Activated CD8-positive, alpha-beta T cell treated with anti-CD3 and anti-CD28 coated beads for 36 hours (primary cell): ENCODE measurements at places on chromosomes 7 and 10. TPM values are rescaled to one million over a fixed set of nuclear protein-coding genes. Genes with fewer than 3 reads are reported as not detected.

The PIP gene
- not detected for total RNA-seq

The FOXI2 gene
- total RNA-seq, result not detected

GRCh38 chr7:94177441-94177840, 173.3 kb upstream of the BET1 start:
- H3K27me3 ChIP-seq, result peaks cover 14% of the 10 kb centered on the region
- H3K4me3 ChIP-seq, result no peak overlapping the region
- H3K27ac ChIP-seq, result no peak overlapping the region
- DNase-seq, result no peak

DNA sequence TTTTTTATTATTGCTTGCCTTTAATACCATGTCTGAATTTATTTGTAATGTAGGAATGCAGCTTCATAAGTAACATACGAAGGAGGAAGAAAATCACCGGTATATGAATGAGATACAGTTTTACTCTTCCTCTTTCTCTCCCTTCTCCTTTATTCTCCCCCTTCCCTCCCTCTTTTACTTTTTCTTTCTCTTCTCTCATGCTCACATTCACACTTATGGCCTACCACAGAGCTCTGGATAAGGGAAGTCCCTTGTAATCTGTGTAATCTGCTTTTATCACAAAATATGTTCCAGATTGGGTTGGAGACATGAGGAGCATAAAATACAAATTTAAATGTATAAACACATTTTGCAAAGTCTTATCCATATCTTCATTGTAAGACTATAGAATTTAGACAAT, 59.4 kb downstream of the MDFIC start:
- peaks cover 39% of the 10 kb centered on the region for H3K4me1 ChIP-seq
- no peak overlapping the region for H3K4me3 ChIP-seq
- H3K27me3 ChIP-seq, result no peaks in the 10 kb centered on the region
- no peak for DNase-seq
- no peak overlapping the region for H3K27ac ChIP-seq
- H3K36me3 ChIP-seq, result peaks cover 42% of the 10 kb centered on the region

- no peak for DNase-seq
- no peak overlapping the region for H3K27ac ChIP-seq
- no peaks in the 10 kb centered on the region for H3K36me3 ChIP-seq
- H3K4me1 ChIP-seq, result no peaks in the 10 kb centered on the region
These were observed 288.0 kb downstream of the FGFR2 start for GRCh38 chr10:121310151-121310711.

DNA sequence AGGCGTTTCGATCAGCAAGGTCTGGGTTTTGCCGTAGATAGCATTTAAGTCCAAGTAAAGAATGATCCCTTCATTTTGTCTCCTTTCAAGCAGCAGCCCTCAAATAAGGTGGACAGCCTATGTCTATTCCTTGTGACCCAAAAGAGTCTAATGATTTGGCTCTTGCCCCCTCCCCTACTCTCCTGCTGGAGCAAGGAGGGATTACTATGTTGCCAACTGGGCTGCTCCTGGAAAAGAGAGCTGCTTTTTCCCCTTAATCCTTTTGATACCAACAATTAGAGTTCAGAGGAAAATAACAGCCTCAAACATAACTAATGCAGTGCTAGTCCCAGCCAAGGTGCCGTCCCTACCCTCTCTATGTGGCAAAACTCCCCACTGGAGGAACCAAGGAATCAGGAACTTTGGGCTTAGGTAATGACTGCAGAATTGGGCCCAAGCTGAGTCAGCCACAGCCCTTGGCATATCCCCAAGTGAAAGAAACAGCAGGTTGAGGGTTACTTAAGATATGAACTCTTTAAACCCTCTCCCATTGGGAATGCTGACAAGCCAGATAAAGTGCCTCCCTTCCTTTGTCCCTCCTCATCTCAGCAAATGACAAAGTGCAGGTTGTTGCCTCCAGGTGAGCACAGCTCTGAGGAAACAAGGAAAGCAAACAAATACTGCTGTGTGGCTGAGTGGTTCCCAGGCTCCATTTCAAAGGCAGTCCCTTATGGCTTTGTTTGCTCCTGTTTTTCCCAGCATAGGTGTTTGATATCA, 643.7 kb downstream of the INHBA start:
- no peaks in the 10 kb centered on the region for H3K4me1 ChIP-seq
- H3K27ac ChIP-seq, result no peak overlapping the region
- no peak for DNase-seq

The PKD1L1 gene
- 0.20 TPM for total RNA-seq

The PRSS37 gene
- not detected for total RNA-seq

DNA sequence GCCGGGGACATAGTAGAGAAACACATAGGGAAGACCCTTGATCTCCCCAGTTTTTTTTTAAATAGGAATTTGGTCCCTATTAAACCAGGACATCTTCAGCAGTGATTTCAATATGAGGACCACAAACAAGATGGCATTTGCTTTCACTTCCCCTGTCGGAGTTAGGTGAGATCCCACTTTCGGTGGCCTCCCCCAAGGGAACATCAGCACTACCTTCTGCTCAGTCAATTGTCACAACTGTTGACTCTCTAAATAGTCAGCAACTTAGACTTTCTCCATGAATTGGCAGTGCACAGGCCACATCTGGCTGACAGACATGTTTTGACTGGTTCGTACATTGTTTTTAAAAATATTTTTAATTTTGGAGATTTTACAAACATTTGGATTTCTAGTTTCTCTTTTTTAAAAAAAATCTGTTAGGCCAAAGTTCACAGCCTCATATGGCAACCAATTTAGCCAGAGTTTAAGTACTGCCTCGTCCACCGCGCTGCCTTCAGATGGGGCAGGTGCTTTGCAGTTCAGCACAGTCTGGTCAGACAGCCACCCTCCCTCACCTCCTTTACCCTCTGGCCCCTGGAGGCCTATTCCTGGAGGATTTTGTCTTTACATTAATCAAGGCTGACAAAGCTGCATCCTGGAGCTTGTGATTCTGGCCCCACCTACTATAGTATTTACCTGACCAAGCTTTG, 139.2 kb upstream of the PRR15 start:
- no peak overlapping the region for H3K27ac ChIP-seq
- DNase-seq, result no peak
- H3K4me3 ChIP-seq, result no peak overlapping the region
- no peaks in the 10 kb centered on the region for H3K36me3 ChIP-seq

- no peak overlapping the region for H3K27ac ChIP-seq
- DNase-seq, result no peak
- H3K4me1 ChIP-seq, result no peaks in the 10 kb centered on the region
- H3K36me3 ChIP-seq, result no peaks in the 10 kb centered on the region
- no peaks in the 10 kb centered on the region for H3K27me3 ChIP-seq
These were observed 21.6 kb upstream of the RNF148 start for GRCh38 chr7:122724366-122724765.

DNA sequence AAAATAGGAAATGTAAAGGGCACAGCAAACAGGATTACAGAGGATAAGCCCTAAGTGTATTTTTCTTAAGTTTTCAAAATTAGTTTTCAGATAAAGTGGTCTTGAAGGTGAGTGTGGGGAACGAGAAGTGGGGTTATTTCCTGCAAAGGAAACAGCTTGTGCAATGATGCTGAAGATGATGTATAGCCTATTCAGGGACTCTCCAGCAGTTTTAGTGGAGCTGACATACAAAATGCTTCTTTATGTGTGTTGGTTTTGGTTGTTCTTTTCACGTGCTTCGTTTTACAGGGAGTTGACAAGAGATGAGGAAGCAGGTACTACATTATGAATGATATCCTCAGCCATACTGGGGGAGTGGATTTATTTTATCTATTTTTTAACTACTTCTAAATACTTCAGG, 20.5 kb downstream of the CASD1 start:
- no peaks in the 10 kb centered on the region for H3K27me3 ChIP-seq
- no peaks in the 10 kb centered on the region for H3K4me1 ChIP-seq
- H3K4me3 ChIP-seq, result no peak overlapping the region
- H3K36me3 ChIP-seq, result peaks cover 17% of the 10 kb centered on the region
- no peak overlapping the region for H3K27ac ChIP-seq

DNA sequence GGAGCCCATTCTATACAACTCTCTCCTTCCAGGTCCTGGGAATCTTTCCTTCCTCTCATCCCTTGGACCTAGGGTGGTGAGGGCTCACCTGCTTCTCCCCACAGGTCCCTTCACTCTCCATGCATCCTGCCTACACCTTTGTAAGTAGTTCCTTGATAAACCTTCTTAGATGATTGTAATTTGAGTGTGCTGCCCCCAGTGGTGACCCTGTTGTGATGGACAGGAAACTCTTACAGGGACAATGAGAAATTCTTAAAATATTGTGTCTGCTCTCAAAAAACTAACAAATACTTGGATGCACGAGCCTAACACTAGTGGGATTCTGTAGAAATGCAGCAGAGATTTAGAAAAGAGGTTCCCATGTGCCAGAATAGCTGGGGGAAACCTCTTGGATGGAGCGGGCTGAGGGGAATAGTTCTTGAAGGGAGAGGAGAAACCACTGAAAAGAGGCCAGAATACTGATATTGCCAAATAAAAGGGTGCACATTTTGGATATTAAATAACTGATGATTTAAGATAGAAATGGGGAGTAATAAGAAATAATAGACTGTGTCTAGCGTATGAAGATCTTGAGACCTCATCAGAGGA, 6.7 kb upstream of the PAXIP1 start:
- DNase-seq, result peak; percentile 71
- H3K27me3 ChIP-seq, result no peaks in the 10 kb centered on the region
- peaks cover 3% of the 10 kb centered on the region for H3K4me1 ChIP-seq
- H3K27ac ChIP-seq, result no peak overlapping the region

- no peaks in the 10 kb centered on the region for H3K27me3 ChIP-seq
- no peak for DNase-seq
- peaks cover 2% of the 10 kb centered on the region for H3K4me1 ChIP-seq
- H3K27ac ChIP-seq, result no peak overlapping the region
- H3K36me3 ChIP-seq, result peaks cover 6% of the 10 kb centered on the region
These were observed 47.7 kb downstream of the CLEC2L start for GRCh38 chr7:139571190-139571589.

- no peaks in the 10 kb centered on the region for H3K27me3 ChIP-seq
- H3K4me1 ChIP-seq, result no peaks in the 10 kb centered on the region
- no peak for DNase-seq
- H3K27ac ChIP-seq, result no peak overlapping the region
- no peak overlapping the region for H3K4me3 ChIP-seq
These were observed 579.4 kb upstream of the PFKP start for GRCh38 chr10:2487921-2488320.

DNA sequence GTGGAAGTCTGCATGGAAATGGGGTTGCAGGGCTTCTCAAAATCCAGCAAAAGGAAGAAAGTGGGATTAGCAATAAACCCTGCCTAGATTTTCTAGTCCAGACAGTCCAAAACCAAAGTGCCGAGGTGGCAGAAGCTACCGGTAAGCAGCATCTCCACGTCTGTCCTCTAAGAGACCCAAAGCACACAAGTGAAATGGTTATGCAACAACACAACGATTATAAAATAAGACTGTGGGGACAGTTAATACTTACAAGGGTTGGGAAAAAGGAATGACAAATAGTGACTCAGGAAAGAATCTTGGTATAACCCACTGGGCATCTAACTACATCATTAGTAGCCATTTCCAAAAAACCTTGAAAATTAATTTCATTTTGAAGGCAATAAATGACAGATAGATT, 24.7 kb downstream of the CREB3L2 start:
- no peak overlapping the region for H3K4me3 ChIP-seq
- H3K27ac ChIP-seq, result no peak overlapping the region
- peaks cover 7% of the 10 kb centered on the region for H3K36me3 ChIP-seq
- H3K27me3 ChIP-seq, result no peaks in the 10 kb centered on the region

The VWDE gene
- 1.7 TPM for total RNA-seq

DNA sequence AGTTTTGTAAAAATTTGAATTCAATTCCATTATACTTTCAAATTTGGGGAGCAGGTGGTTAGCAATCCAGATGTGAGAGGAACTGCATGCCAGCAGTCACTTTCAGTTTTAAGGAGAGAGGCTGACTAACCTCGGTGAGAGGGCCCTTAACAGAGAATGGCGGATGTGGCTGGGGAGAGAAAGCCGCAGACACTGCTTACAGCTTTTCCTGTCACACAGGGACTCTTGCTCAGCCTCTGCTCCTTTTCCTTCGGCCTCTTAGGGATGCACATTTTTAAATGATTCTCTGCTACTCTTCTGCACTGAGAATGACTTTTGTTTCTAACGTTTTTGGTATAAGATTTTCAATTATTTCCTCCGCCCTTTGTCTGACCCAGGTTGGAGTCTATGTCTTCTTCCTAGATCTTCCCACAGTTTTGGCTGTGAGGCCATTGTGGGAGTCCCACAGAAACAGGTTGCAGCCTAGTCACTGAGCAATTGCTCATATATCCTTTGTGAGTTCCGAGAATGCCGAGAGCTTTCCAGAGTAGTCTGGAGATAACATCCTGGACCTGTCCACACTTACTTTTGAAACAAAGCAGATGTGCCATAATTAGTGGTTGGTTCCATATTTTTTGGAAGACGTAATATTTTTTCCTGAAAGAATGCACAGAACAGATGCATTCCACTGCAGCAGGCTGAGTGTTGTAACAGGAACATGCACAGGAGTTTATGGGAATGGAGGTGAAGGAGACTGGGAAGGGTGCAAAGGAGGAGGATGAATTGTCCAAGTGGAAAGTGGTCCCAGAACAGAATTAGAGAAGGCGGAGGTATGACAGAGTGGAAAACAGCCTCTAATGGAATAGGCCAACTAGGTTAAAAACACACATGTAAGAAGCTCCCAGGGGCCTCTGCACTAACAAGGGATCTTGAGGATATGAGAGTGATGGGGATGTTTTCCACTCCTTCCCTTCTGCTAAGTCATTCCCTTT, 168.0 kb upstream of the ZNF32 start:
- peak overlapping the region; percentile 27 for H3K4me3 ChIP-seq
- peak overlapping the region; percentile 68 for H3K27ac ChIP-seq
- H3K4me1 ChIP-seq, result peaks cover 39% of the 10 kb centered on the region

DNA sequence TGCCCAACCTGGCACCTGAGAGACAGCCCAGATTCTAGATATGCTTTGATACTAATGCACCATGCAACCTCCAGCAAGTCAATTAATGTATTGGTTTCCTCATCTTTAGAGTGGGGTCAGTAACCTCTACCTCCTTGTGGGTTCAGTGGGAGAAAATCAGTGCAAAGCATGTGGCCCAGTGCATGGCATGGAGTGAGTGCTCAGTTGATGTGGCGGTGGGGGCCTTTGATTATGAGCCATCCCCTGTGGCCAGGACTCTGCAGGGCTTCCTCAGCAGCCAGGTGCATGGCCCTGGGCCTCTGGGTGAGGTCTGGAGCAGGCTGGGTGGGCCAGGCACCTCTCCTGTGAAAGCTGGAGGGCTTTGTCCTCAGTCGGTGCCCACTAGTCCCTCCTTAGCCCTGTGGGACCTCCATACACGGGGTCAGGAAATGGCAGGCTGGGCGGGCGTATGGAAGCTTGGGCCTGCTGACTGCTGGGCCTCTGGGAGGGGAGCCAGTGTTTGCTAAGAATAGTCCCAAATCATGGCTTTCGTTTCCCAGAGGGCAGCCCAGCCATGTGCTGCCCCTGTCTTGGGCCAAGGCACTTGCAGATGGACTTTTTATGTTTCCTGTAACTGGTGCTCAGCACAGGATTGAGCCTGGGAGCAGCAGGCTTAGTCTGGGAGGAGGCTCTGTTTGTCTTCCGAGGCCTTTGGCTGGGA, 3.4 kb downstream of the PALD1 start:
- DNase-seq, result no peak
- no peaks in the 10 kb centered on the region for H3K36me3 ChIP-seq
- no peak overlapping the region for H3K27ac ChIP-seq
- H3K4me3 ChIP-seq, result no peak overlapping the region

GRCh38 chr10:8719971-8720370, 665.5 kb downstream of the GATA3 start:
- H3K27ac ChIP-seq, result no peak overlapping the region
- H3K4me3 ChIP-seq, result no peak overlapping the region
- no peak for DNase-seq
- no peaks in the 10 kb centered on the region for H3K4me1 ChIP-seq
- peaks cover 1% of the 10 kb centered on the region for H3K27me3 ChIP-seq
